ENCODE measurements at places on chromosomes 7 and 10. TPM values are rescaled to one million over a fixed set of nuclear protein-coding genes. Genes with fewer than 3 reads are reported as not detected.

The ACSL5 gene
- 85.4 TPM for total RNA-seq

The PLA2G12B gene
- total RNA-seq, result not detected

The SPACDR gene
- total RNA-seq, result 4.2 TPM

The COA1 gene
- 119 TPM for total RNA-seq

The TUBAL3 gene
- not detected for total RNA-seq

The RNF148 gene
- total RNA-seq, result not detected

The NME8 gene
- not detected for total RNA-seq

The C10orf67 gene
- not detected for total RNA-seq

The ERVW-1 gene
- not detected for total RNA-seq

Measured in natural killer cell treated with Interleukin-12 subunit alpha and Interleukin-12 subunit beta and Interleukin-15 and Interleukin-18, amount 100 ng/mL, for 72 hours (primary cell).